ENCODE measurements at places on chromosomes 4 and X. TPM values are rescaled to one million over a fixed set of nuclear protein-coding genes. Genes with fewer than 3 reads are reported as not detected.

Gene TLR1
- polyA plus RNA-seq = 1.2 TPM

Gene PAGE4
- 0.11 TPM for polyA plus RNA-seq

Gene TKTL2
- not detected for polyA plus RNA-seq

Gene P2RY4
- polyA plus RNA-seq = 0.06 TPM

Gene ARHGAP36
- polyA plus RNA-seq = not detected

Gene AR
- polyA plus RNA-seq = 0.52 TPM

Gene NUP62CL
- 0.94 TPM for polyA plus RNA-seq

Gene C4orf51
- polyA plus RNA-seq = not detected

Gene GSX2
- not detected for polyA plus RNA-seq

Gene LANCL3
- polyA plus RNA-seq = 0.98 TPM

Gene ABLIM2
- 12.4 TPM for polyA plus RNA-seq

Gene RHOXF2B
- polyA plus RNA-seq = not detected

Gene PPP2R2C
- polyA plus RNA-seq = 23.2 TPM

Gene MYOZ2
- polyA plus RNA-seq = 0.18 TPM

Gene NLGN3
- polyA plus RNA-seq = 0.19 TPM

Gene BMP3
- 0.12 TPM for polyA plus RNA-seq

Gene PROM1
- 0.47 TPM for polyA plus RNA-seq

Gene JAKMIP1
- 0.13 TPM for polyA plus RNA-seq

Gene HMX1
- polyA plus RNA-seq = not detected

Gene SPATA18
- polyA plus RNA-seq = 3.2 TPM

Gene NCAPG
- 5.6 TPM for polyA plus RNA-seq

Gene GPR82
- 0.12 TPM for polyA plus RNA-seq

Gene TNMD
- polyA plus RNA-seq = 0.33 TPM

Gene RBMX
- polyA plus RNA-seq = 56.5 TPM

Gene ZAR1
- not detected for polyA plus RNA-seq

Gene EMCN
- polyA plus RNA-seq = 2.1 TPM

Gene ADAMTS3
- 0.14 TPM for polyA plus RNA-seq

Gene MED14
- polyA plus RNA-seq = 9.8 TPM

Gene ANXA10
- 0.51 TPM for polyA plus RNA-seq

Gene REPS2
- 1.3 TPM for polyA plus RNA-seq

Gene TSPAN5
- 8.8 TPM for polyA plus RNA-seq

Gene ASMT
- 0.06 TPM for polyA plus RNA-seq

Gene STK32B
- 0.22 TPM for polyA plus RNA-seq

Gene DUSP9
- 0.18 TPM for polyA plus RNA-seq

Gene ZNF330
- polyA plus RNA-seq = 11.0 TPM

Gene ARX
- polyA plus RNA-seq = not detected

Gene MAGEC2
- polyA plus RNA-seq = 0.06 TPM

Gene CSAG3
- not detected for polyA plus RNA-seq

Gene EREG
- polyA plus RNA-seq = 5.9 TPM

Gene DMP1
- polyA plus RNA-seq = not detected

Gene MAMLD1
- 1.1 TPM for polyA plus RNA-seq

Gene CDKL5
- 1.6 TPM for polyA plus RNA-seq

Gene ITIH6
- not detected for polyA plus RNA-seq

Gene CCNA2
- 7.4 TPM for polyA plus RNA-seq
